ENCODE measurements at places on chromosomes 4 and X. TPM values are rescaled to one million over a fixed set of nuclear protein-coding genes. Genes with fewer than 3 reads are reported as not detected.

Gene PRSS12
- 1.5 TPM for total RNA-seq

Gene HERC6
- total RNA-seq, result 4.8 TPM

Gene ASMT
- not detected for total RNA-seq

Gene RHOXF2B
- not detected for total RNA-seq

Gene MXD4
- total RNA-seq, result 18.9 TPM

Gene CXCL10
- total RNA-seq, result 0.81 TPM

Gene PNMA3
- total RNA-seq, result not detected

Gene GPC3
- not detected for total RNA-seq

Gene TCEAL2
- total RNA-seq, result not detected

DNA sequence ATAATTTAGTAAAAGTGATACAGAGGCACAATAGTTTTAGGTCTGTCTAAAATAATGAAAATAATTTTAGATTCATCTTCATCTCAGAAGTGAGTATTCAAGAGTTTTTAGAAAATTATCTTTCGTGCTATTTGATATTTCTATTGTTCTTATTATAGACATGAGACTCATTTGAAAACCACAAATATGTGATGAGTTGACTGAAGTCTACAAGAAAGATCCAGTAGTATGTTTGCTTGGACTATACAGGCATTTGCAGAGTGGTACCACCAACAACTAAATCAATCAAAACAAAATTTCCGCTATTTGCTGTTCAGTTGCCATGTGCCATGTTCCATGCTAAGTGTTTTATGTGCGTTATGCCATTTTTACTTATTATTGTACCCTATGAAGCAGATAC is 1318.5 kb downstream of the STIM2 start:
- DNase-seq, result peak; percentile 3
- no peak overlapping the region for H3K4me3 ChIP-seq
- H3K27ac ChIP-seq, result no peak overlapping the region
- no peaks in the 10 kb centered on the region for H3K36me3 ChIP-seq

DNA sequence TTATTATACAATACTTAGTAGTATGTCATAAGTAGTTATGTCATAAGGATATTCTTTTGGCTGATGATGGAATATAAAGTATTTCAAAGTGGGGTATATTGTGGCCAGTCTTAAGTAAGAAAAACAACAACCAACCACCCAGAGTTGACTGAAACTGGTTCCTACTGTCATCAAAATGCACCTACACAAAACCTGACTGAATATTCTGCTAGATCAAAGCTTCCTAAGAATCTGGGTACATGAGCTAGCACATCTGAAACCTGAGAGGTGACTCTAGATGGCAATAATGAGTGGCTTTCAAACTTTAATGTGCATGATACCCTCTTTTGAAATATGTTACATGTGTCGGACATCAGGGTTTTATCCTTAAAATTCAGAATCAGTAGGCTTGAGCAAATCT is 60.4 kb downstream of the REELD1 start:
- H3K27me3 ChIP-seq, result no peaks in the 10 kb centered on the region
- H3K36me3 ChIP-seq, result no peaks in the 10 kb centered on the region
- no peak for DNase-seq
- H3K4me1 ChIP-seq, result no peaks in the 10 kb centered on the region
- H3K27ac ChIP-seq, result no peak overlapping the region
- no peak overlapping the region for H3K4me3 ChIP-seq

GRCh38 chrX:40164751-40165150 is 67.0 kb upstream of the BCOR start:
- H3K4me3 ChIP-seq, result no peak overlapping the region
- no peak for DNase-seq
- H3K27me3 ChIP-seq, result no peaks in the 10 kb centered on the region
- H3K27ac ChIP-seq, result no peak overlapping the region

- no peaks in the 10 kb centered on the region for H3K27me3 ChIP-seq
- no peaks in the 10 kb centered on the region for H3K36me3 ChIP-seq
- no peaks in the 10 kb centered on the region for H3K4me1 ChIP-seq
- H3K27ac ChIP-seq, result no peak overlapping the region
These were observed 35.8 kb upstream of the MID1 start for GRCh38 chrX:10656214-10656613.

DNA sequence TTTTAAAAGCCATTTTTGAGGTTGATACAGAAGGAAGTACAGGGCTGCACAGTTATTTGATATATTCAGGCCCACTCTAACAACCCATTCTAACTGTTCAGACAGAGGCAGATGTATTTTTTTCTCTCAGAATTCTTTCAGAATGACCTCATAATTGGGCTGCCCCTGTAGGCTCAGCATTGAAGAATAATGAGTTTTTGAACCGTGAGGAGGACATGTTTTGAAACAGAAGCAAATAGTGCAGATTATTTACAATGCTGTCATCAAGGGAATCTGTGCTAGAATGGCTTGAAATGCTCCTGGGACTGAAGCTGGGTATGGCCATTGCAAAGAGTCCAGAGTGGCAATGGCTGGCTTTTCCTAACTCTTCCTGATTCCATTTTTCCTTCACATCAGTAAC is 158.1 kb downstream of the SOX3 start:
- H3K36me3 ChIP-seq, result no peaks in the 10 kb centered on the region
- H3K27me3 ChIP-seq, result no peaks in the 10 kb centered on the region
- no peaks in the 10 kb centered on the region for H3K4me1 ChIP-seq
- no peak overlapping the region for H3K4me3 ChIP-seq
- no peak overlapping the region for H3K27ac ChIP-seq

DNA sequence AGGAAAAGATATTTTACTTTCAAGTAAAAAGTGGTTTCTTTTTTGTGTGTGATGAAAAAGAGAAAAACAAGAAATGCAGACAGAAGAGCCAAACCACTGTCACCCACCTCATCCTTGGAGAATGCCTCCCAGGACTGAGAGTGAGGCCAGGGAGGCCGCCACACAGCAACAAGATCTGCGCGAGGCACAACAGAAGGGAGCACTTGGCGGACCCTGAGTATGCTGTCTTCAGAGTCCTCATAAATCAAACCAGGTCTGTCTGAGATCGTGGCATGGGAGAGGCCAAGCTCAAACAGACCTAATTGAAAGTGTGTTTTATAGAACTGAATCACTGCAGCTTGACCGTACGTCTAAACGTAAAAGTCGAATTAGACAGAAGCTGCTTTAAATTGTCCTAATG is 134.3 kb upstream of the VCX2 start:
- DNase-seq, result no peak
- no peaks in the 10 kb centered on the region for H3K27me3 ChIP-seq
- H3K36me3 ChIP-seq, result no peaks in the 10 kb centered on the region
- no peak overlapping the region for H3K4me3 ChIP-seq
- H3K27ac ChIP-seq, result no peak overlapping the region

GRCh38 chr4:105637408-105638176 is 70.9 kb downstream of the INTS12 start:
- H3K4me1 ChIP-seq, result peaks cover 28% of the 10 kb centered on the region
- H3K27ac ChIP-seq, result no peak overlapping the region
- no peaks in the 10 kb centered on the region for H3K36me3 ChIP-seq
- H3K27me3 ChIP-seq, result no peaks in the 10 kb centered on the region
- no peak overlapping the region for H3K4me3 ChIP-seq
- DNase-seq, result no peak

- no peak overlapping the region for H3K4me3 ChIP-seq
- no peak for DNase-seq
- H3K27me3 ChIP-seq, result no peaks in the 10 kb centered on the region
- 0 out of 2 replicates have a peak, but pooled peaks cover under 1% of the 10 kb centered on the region for H3K4me1 ChIP-seq
These were observed 44.9 kb upstream of the BBS12 start for GRCh38 chr4:122687531-122688061.

- no peaks in the 10 kb centered on the region for H3K36me3 ChIP-seq
- peaks cover 28% of the 10 kb centered on the region for H3K4me1 ChIP-seq
- peak; percentile 10 for DNase-seq
These were observed 304.4 kb upstream of the SLIT2 start for GRCh38 chr4:19947349-19947748.

DNA sequence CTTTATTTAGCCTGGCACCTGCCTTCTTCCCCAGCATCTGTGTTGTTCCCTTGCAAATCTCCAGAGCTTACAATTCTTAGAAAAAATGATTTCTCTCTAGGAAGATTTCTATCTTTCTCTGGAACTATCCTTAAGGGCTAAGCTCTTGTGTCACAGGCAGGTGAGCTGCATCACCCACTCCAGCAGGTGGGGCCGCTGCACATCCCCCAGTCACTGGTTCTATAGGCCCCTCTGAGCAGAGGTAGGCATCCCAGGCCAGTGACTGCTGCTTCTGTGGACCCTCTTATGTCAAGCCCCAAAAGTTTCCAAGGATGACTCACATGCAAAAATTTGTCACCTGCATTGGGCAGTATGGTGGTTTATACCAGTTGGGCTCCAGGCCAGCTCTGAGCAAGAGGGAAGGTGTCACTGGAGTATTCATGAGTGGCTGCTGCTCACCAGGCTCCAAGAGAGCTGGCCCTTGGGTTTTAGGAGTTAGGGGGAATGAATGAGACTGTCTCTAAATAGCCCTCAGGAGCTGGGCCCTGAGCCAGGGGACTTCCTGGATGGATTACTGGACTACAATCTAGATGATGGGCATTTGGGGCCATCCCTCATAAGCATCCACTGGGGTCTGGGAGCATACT is 208.1 kb upstream of the EOLA2 start:
- no peak overlapping the region for H3K4me3 ChIP-seq
- no peaks in the 10 kb centered on the region for H3K4me1 ChIP-seq
- H3K27ac ChIP-seq, result no peak overlapping the region
- H3K27me3 ChIP-seq, result no peaks in the 10 kb centered on the region
- DNase-seq, result peak; percentile 18

GRCh38 chrX:31058284-31058683 is 13.6 kb downstream of the FTHL17 start:
- no peak for DNase-seq
- no peaks in the 10 kb centered on the region for H3K4me1 ChIP-seq
- no peak overlapping the region for H3K27ac ChIP-seq
- H3K27me3 ChIP-seq, result no peaks in the 10 kb centered on the region

- H3K4me1 ChIP-seq, result no peaks in the 10 kb centered on the region
- no peaks in the 10 kb centered on the region for H3K27me3 ChIP-seq
- no peaks in the 10 kb centered on the region for H3K36me3 ChIP-seq
- DNase-seq, result no peak
- H3K4me3 ChIP-seq, result no peak overlapping the region
These were observed 272.9 kb downstream of the KLHL13 start for GRCh38 chrX:117843749-117844148.

DNA sequence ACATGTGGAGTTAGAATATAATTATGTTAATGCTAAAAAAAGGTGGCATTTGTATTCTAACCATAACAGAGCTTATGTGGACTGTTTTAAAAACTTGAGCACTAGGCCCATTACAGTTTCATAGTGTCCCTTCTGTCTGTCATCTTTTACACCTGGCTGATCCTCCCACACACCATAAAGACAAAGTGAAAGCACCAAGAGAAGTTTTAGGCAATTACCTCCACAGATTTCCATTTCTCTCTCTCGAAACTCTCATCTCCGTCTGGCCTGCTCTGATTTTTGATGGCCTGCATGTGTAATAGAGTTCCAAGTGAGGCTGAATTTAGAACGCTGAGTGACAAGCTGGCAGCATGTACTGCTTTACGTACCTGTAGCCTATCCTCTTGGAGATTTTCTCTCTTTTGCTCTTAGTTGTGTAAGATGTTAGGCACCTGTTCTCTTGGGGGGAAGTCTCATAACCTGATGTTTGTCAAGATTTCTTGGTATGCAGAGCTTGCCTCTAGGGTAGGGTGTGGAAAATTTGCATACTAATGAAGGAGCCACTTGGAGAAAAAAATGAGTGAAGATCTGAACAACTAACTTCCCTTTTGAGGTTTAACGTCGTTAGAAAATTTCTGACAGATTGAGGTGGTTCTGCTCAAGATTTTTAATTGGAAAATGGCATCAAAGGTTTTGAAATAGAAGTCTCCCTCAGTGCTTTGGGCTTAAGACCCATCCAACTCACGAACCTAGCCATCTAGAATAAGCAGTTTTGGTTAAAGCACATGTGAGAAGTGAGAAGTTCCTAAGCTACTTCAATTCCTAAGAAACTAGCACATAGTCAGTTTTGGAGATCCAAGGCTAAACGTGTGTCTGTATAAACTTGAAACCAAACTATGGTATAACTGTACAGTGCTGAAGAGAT is 57.6 kb upstream of the RAP1GDS1 start:
- no peaks in the 10 kb centered on the region for H3K36me3 ChIP-seq
- DNase-seq, result no peak
- no peaks in the 10 kb centered on the region for H3K4me1 ChIP-seq
- H3K4me3 ChIP-seq, result no peak overlapping the region
- no peak overlapping the region for H3K27ac ChIP-seq

Measured in PC-3 (cell line).